Mesothelial cell of epicardium (in vitro differentiated cells): ENCODE measurements at places on chromosomes 16 and 17.

- DNase-seq = no peak
These were observed 14.5 kb downstream of the BAIAP2 start for GRCh38 chr17:81049372-81049911.

DNA sequence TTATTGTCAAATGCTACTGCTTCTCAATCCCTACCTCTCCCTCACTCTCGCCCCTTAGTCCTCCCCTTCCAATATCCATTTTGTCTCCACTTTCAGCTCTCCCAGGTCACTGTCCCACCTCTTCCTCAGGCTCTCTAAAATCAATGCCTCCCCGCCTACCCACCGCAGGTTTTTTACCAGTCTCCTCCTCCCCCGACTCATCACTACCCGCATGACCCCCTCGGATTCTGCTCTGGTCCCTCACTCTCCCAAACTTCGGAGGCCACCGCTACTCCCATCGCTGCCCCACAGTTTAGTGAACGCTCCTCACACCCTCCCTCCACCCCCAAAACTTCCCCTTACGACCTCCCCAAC is 513 bp downstream of the CRLF3 start:
- DNase-seq = no peak

DNA sequence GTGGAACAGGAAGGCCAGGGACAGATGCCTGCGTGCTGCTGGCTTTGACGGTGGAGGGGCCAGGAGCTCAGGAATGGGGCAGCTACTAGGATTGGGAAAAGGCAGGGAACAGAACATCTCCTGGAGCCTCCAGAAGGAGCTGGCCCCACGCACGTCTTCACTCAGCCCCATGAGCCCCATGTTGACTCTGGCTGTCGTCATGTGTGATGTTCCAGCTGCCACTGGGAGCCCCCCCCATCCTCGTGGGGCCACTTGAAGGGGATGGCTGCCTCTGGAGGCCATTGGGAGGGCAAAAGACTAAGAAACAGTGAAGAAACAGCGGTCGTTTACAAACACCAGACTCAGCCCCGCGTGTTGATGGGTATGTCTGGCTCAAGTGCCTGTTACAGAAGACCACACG is 18.5 kb upstream of the APRT start:
- DNase-seq = no peak

DNA sequence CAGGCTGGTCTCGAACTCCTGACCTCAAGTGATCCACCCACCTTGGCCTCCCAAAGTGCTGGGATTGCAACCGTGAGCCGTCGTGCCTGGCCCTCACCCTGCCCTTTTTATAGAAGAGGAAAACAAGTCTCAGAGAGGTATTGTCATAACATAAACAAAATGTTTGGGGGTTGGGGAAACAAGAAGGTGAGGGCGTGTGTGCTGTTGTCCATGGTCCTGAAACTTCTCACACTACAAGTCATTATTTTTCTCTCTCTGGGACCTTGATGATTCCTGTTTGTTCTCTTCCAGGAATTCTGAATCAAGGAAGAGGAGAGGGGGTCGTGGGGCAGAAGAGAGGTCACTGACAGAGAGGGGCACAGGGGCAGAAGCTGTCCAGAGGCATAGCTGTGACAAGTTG is 160.2 kb upstream of the LHX1 start:
- DNase-seq = no peak

DNA sequence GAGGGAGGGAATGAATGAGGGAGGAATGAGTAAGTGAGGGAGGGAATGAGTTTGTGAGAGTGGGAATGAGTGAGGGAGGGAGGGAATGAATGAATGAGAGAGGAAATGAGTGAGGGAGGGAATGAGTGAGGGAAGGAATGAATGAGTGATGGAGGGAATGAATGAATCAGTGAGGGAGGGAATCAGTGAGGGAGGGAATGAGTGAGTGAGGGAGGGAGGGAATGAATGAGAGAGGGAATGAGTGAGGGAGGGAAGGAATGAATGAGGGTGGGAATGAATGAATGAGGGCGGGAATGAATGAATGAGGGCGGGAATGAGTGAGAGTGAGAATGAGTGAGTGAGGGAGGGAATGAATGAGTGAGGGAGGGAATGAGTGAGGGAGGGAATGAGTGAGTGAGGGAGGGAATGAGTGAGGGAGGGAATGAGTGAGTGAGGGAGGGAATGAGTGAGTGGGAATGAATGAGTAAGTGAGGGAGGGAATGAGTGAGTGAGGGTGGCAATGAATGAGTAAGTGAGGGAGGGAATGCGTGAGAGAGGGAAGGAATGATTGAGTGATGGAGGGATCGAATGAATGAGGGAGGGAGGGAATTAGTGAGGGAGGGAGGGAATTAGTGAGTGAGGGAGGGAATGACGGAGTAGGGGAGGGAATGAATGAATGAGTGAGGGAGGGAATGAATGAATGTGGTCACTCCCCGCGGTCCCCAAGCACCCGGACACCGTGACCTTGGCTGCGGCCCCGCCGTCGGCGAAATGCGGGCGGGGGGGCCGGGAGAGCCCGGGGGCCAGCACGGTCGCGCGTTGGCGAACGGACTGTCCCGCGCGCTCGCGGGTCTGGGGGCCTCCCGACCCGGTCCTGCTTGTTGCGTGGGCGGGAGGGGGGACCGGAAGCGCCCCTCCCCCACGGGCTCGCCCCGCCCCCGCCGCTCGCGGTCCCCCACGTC is 1.1 kb upstream of the UBE2I start:
- DNase-seq = no peak

DNA sequence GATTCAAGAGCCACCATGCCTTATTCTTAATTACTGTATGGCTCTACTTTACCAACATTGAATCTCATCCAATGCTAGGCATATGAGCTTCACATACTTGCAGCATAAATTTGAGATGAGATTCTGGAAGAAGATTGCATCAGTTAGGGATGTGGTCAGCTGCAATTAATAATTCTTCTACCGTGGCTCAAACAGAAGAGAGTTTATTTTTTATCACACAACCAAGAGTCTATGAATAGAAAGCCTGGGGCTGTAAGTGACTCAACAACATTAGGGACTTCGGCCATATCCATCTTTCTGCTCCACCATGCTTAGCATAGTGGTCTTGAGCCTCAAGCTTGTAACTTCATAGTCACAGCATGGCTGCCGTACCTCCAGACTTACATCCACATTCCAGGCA is 179.4 kb upstream of the IRX6 start:
- DNase-seq = no peak

GRCh38 chr17:19487024-19487600 is 46.5 kb upstream of the SLC47A1 start:
- DNase-seq = no peak

DNA sequence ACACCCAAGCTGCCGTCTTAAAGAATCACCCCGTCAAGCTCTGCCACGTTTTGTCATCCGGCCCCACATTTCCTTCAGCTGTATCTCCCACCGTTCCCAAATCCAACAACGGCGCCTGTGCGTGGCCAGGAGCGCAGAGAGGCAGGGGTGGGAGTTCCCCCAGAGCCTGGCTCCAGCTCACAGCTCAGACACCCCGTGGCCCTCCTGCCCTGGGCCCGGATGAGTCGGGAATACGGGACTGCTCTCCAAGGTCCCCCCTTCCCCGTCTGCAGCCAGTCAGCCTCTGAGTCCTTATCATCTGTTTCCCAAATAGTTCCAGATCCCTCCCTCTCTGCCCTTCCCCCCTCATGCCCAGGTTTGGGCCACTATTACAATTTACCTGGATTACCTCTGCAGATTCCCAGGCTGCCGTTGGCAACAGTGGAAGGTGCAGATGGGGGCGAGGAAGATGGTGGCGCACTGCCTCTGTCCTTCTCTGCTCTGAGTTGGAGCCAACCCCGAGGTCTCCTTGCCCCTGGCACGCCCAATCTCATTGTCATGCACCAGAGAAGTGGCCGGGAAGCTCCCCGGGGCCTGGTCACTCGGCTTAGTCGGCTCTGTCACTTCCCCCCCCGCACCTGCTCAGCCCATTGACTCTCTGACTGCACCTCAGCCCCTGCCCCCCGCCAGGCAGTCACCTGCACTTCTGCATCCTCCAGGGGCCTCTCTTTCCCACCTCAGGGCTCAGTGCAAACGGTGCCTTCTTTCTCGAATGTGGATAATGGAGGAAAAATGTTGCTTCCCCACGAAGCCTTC is 18.3 kb upstream of the RPTOR start:
- no peak for DNase-seq

GRCh38 chr16:59690216-59690615 is 956.1 kb upstream of the GOT2 start:
- DNase-seq = no peak

- DNase-seq = no peak
These were observed 12.9 kb downstream of the MYL4 start for GRCh38 chr17:47222047-47222446.

GRCh38 chr17:14760719-14761411 is 460.0 kb downstream of the HS3ST3B1 start:
- DNase-seq = no peak

- DNase-seq = no peak
These were observed 458.6 kb upstream of the ASIC2 start for GRCh38 chr17:33751702-33752065.

DNA sequence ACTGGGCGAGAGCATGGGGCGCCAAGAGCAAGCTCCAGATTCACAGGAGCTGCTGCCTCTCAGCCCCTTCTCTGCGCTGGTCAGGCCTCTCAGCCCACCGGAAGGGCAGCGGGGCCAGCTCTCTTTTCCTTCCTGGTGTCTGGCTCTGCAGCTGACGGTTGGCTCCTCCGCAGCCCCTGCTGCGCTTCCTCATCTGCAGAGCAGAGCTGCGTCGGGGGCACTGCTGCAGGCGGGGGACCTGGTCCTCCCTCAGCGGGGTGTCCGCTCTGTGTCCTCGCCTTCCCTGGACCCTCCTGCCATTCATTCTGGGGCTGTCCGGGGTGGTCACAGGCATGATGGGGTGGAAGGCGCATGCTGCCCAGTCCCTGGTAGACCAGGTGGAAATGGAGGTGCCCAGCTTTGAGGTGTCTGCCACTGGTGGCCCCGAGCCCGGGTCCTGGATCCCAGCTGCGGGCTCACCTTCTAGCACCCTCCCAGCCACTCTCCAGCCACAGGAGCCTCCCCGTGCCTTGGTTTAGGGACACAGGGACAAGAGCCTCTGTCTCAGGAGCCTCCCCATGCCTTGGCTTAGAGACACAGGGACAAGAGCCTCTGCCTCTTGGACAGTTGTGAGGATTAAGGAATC is 84.8 kb downstream of the IRF8 start:
- DNase-seq = no peak

- DNase-seq = peak; percentile 60
These were observed 16.9 kb downstream of the DOC2B start for GRCh38 chr17:164303-165235.

DNA sequence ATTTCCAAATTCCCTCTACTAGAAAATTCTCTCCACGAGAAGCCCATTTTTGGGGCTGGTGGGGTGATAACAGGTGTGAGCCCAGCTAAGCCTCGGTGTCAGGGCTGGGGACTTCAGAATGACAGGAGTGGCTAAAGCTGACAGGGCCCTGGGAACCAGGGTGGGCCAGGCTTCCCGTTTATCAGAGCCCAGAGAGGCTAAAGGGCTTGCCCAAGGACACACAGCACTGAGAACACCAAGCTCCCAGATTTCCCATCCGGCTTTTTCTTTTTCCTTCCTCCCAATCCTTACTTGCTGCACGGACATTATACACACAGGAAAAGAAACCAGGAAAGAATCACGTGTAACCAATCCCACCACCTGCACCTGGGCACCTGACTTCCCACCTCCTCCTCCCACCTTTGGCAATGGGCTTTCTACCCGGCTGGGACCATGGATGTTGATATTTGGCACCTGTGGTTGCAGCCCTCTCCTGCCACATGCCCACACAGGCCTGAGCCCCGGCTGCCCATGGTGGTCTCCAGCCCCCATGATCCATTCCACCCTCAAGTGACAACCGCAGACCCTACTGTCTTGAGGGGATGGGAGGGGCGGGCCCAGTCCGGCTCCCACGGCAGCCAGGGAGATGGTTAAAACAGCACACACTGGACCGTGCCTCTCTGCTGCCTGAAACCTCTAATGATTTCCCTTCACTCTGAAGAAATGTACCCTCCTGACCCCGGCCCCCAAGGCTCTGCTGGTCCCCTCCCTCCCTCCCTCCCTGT is 78.9 kb downstream of the ENGASE start:
- no peak for DNase-seq

DNA sequence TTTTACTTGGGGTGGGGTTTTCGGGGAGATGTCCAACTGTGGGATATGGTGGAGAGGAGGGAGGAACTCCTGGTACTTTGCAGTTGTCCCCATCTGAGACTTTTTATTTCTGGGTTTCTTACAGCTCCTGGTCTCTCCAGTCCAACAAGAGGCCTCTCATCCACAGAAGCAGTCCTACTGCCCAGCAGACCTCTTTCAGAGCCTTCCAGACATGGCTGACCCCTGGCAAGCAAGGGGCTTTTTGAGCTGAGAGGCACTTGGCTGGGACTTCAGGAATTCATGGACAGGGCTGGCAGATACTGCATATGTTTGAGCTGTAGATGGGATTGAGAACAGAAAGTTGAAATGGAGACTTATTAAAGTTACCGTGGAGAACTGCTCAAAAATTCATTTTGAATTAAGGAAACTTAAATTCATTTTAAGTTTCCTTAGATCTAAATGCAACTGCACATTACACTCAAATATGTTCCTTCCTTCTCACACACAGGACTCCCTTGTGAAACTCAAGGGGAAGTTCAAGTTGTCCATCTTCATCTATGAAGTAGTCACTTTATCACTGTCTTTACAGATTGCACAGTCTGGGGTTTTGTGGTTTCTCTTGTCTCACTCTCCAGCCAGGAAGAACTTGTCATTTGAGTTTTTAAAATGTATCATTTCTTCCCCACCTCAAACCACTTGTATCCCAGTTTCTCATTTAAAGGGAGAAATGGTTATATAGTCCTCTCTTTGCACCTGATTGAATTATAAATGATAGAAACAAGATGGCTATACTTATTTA is 1.1 kb downstream of the LASP1NB start:
- no peak for DNase-seq

- no peak for DNase-seq
These were observed 3.4 kb downstream of the CNTNAP4 start for GRCh38 chr16:76280421-76281215.
